Ovary (tissue), 10 donors: ENCODE measurements at places on chromosomes 6 and 20. TPM values are rescaled to one million over a fixed set of nuclear protein-coding genes. Genes with fewer than 3 reads are reported as not detected.

- no peak for DNase-seq
These were observed 213.5 kb upstream of the FAM83B start for GRCh38 chr6:54632984-54633565.

DNA sequence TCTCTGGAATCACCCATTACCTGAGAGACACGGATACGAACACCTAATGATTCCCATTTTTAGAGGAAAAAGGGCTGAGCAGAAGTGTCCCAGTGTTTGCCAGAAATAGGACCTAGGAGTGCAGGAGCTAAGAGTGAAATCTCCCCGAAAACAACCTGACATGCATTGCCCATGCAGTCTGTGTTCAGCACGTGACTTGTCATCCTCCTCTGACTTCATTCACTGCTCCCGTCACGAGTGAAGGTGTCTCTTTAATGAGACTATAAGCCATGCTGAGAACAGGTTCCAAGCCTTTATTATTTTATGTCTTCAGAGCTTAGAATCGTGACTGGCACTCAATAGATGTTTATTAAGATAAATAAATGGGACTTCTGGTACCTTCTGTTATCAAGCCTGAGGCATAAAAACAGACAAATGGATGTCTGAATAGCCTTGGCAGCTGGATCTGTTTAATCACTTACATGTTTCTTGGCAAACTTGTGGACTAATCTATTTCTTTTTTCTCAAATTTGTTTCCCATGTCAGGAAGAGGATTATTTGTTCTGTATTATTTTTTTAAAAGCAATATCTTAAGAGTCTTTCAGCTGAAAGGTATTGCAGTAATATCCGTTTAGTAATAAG lies 3.7 kb upstream of the MLIP start:
- no peak for DNase-seq

- DNase-seq, result no peak
These were observed 31.6 kb downstream of the MTRES1 start for GRCh38 chr6:107059606-107060005.

DNA sequence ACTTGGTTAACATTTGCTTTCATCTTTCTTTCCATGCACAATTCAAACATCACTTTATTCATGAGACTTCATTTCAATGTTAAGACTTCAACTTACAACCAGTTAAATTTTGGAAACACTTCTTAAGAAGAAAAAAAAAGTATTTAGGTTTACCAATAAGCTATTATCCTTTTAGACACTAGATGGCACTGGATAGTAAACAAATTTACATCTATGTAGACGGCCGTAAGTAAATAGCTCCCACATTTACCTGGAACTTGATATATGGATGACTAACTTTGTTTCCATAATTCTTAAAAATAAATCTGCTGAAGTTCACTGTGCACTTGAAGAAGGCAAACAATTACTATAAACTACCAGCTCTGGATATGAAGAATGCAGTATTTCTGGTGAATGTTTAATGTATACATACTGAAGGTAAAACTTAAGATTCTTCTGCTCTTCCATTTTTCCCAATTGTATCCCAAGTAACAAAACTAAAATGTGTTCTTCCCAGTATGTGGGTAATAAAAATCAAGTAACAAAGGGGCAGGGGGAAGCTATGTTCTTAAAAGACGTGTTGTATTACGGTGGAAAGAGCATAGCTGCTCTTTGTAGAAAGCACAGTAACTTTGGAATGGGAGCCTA lies 130.6 kb upstream of the C6orf118 start:
- DNase-seq, result no peak

- no peak for DNase-seq
These were observed 260.6 kb downstream of the PRL start for GRCh38 chr6:22036275-22036674.

DNA sequence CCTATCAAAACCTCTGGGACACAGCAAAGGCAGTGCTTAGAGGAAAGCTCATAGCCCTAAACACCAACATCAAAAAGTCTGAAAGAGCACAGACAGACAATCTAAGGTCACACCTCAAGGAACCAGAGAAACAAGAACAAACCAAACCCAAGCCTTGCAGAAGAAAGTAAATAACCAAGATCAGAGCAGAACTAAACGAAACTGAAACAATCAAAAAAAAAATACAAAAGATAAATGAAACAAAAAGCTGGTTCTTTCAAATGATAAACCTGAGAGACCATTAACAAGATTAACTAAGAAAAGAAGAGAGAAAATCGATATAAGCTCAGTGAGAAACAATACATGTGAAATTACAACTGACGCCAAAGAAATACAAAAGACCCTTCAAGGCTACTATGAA lies 34.8 kb upstream of the RUNX2 start:
- DNase-seq, result no peak

DNA sequence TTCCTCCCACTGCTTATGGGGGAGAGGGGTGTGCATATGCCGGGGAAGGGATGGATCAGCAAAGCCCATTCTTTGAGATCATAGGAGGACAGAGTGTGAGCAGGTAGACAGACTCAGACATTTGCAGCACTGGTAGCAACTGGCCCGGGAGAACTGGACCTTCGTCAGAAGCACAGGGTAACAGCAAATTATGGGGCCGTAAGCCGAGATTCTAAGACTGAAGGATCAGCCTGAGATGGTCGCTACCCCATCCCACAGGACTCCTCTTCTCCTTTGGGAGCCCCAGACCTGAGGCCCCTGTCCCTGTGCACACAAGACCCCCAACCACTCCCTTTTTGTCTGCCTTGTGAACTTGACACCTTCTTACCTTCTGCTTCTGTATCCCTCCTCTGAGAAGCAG lies 106.5 kb downstream of the TOX2 start:
- no peak for DNase-seq

POM121L2 gene
- polyA plus RNA-seq, result not detected

DLL1 gene
- polyA plus RNA-seq, result 0.90 TPM

GRCh38 chr6:160042788-160043301 lies 74.0 kb downstream of the IGF2R start:
- DNase-seq, result no peak

GRCh38 chr6:44441091-44441855 lies 53.8 kb downstream of the CDC5L start:
- DNase-seq, result no peak

DNA sequence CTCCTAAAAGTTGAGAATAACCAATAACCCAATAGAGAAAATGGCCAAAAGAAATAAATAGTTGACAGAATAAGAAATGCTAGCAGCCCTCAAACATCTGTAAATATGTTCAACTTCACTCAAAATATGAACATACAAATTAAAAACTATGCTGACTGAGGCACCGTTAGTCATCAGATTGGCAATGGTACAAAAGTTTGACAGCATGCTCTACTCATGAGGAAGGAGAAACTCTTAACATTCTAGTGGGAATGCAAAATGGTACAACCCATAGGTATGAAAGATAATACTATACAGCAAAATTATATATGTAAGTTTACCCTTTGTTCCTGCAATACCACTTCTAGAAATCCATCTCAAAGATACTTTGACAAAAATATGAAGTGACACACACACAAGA lies 1.6 kb upstream of the ZSCAN12 start:
- no peak for DNase-seq
